ENCODE measurements at places on chromosomes 12 and 14.

- DNase-seq, result no peak
These were observed 60.3 kb upstream of the GALNT9 start for GRCh38 chr12:132389526-132390286.

DNA sequence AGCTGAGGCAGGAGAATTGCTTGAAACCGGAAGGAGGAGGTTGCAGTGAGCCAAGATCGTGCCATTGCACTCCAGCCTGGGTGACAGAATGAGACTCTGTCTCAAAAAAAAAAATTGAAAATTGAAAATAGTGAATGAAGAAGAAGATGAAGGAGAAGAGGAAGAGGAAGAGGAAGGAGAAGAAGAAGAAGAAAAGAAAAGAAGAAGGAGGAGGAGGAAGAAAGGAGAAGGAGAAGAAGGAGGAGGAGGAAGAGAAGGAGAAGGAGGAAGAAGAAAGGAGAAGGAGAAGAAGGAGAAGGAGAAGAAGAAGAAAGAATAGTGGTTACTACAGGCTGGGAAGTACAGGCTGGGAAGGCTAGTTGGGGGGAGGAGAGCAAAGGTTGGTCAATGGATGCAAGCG is 124.3 kb upstream of the CPSF6 start:
- no peak for DNase-seq

- DNase-seq, result no peak
These were observed 135.7 kb upstream of the SLC16A7 start for GRCh38 chr12:59459966-59460660.

GRCh38 chr14:68654471-68654941 is 138.4 kb downstream of the ZFP36L1 start:
- no peak for DNase-seq

DNA sequence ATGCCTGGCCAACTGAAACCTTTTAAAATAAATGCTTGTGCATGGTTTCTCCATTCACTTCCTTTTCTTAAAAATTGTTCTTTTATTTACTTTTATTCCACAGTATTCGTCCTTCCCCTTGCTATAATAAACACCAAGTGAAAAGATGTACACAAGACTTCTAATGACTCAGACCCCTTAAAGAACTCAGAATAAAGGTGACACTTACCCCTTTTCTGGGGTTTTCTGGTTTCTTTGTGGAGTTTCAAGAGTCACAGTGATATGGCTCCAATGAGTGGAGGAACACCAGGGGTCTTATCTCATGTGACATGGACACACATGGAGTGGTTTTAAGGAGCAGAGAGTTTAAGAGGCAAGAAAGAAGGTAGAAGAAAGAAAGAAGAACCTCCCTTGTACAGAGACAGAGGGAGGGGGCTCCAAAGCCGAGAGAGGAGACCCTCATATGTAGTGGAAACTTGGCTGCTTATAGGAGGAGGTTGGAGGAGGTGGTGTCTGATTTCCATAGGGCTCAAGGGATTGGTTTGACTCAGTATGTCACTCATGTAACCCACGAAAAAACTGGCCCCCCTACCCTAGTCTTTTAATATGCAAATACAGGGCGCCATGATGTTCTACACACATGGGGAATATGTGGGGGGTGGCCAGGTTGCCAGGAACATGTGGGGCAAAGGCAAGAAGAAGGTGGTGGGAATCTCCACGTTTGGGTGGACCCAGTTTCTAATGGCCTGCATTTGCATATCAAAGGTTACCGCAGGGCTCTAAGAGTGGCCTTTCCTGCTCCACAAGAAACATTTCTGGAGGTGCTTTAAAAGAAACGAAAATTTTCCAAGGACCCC is 22.1 kb upstream of the CD69 start:
- no peak for DNase-seq

- DNase-seq, result no peak
These were observed 1.1 kb downstream of the CNTN1 start for GRCh38 chr12:40693207-40693821.

GRCh38 chr14:54922598-54922997 is 20.0 kb upstream of the GCH1 start:
- DNase-seq, result no peak

DNA sequence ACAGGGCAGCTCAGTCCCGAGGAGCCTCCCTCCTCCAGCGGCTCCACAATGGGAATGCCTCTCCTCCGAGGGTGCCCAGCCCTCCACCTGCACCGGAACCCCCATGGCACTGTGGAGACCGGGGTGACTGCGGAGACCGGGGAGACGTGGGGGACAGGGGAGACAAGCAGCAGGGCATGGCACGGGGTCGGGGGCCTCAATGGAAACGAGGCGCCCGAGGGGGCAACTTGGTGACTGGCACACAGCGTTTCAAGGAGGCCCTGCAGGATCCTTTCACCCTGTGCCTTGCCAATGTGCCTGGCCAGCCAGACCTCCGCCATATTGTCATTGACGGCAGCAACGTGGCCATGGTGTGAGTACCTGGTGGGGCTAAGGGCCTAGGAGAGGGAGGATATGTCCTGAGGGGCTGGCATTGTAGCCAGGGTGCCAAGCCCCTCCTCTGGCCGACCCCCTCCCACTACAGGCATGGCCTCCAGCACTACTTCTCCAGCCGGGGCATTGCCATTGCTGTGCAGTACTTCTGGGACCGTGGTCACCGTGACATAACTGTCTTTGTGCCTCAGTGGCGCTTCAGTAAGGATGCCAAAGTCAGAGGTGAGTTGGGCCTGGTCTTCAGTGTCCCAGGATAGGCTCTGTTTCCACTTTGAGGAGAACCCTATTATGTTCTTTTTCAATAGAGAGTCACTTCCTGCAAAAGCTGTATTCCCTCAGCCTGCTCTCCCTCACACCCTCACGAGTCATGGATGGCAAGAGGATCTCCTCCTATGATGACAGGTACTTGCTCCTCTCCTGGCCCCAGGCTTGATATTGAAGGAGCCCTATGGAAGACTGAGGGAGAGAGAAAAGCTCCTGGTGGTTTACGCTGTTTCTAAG is 2.7 kb downstream of the KHNYN start:
- DNase-seq, result peak; percentile 77

GRCh38 chr14:72948481-72949138 is 22.3 kb downstream of the DCAF4 start:
- no peak for DNase-seq

DNA sequence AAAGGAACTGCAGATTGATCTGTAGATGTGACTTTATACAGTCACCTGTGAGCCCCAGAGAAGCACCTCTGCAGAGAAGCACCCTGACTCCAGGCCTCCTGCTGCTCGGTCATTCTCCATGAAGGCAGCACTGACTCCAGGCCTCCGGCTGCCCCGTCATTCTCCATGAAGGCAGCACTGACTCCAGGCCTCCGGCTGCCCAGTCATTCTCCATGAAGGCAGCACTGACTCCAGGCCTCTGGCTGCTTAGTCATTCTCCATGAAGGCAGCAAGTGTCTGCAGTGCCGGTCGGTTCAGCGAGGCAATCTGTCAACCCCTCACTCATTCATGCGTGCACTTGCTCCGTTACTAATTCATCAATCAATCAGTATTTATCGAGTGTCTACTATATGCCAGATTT is 160.3 kb downstream of the PIWIL1 start:
- DNase-seq, result no peak

DNA sequence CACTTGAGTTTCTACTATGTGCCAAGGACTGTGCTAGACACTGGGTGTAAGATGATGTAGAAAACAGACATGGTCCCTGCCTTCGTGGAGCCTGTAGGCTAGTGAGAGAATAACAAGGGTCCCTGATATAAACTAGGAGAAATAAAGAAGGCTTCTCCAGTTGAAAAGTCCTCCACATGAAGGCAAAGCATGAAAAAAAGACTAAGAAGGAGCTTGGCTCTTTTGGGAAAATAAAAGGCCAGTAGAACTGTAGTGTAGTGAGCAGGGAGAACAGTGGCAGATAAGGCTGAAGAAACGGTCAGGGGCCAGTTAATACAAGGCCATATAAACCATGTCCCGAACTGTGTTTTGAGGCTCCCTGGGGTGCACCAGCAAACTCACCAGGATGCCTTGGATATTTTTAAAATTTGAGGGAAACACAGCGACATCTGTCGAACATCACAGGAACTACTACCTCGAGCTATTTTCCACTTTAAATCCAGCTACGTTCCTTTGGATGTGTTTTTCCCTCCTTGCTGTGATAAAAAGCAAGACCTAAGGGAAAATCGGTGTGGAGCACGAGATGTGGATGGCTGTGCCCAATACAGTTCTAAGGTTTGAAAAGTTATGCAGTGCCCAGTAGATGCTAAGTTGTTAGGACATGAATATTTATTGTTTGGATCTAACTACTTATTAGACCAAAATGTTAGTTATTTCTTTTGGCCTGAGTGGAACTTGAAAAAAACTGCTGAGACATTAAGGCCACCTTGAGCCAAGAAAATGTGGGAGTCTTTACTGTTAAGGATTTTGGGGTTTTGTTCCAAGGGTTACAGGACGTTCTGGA is 8.5 kb upstream of the CFL2 start:
- DNase-seq, result no peak

GRCh38 chr12:51814311-51815088 is 34.0 kb downstream of the FIGNL2 start:
- DNase-seq, result no peak

DNA sequence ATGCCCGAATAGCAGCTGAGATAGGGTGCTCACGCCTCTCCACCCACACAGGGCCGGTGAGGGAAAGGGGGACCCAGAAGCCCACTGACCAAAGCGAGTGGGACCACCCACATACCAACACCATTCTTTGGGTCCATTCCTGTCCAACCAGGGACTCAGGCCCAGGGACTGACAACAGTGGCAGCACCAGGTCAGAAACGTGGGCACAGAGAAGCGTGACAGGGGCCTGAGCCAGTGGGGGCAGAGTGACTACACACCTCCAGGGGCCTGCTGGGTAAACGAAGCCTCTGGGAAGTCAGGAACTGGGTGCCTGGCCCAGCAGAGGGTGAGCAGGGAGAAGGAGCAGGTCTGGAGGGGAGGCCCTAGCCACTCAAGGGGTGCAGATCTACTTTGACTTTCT is 13.7 kb downstream of the SPRYD3 start:
- peak; percentile 88 for DNase-seq

GRCh38 chr12:84272324-84272723 is 640.3 kb downstream of the SLC6A15 start:
- DNase-seq, result no peak

DNA sequence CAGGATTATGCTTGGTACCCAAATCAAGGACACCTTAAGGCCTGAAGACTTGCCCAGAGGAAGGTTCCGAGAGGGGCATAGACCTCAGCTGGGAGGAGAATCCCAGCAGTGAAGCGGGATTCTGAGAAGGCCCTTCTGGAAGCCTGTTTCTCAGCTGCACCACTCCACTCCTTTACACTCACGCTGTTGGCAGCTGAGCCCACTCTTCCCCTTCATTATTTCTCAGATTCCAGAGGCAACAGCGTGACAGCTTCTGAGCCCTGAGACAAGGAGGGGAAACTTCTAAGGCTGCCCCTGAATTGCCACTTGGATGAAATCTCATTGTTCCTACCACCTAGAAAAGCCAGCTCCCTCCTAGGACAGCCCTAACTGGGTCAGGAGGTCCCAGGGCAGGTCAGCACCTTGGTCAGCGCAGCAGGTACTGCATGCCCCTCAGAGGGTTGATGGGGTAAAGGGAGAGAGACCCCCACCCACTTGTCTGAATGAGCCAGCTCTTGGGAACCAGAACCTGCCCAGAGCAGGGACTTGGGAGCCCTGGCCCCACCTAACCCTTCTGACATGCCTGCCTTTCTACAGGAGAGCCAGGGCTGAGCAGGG is 53.9 kb downstream of the ISCA2 start:
- no peak for DNase-seq

DNA sequence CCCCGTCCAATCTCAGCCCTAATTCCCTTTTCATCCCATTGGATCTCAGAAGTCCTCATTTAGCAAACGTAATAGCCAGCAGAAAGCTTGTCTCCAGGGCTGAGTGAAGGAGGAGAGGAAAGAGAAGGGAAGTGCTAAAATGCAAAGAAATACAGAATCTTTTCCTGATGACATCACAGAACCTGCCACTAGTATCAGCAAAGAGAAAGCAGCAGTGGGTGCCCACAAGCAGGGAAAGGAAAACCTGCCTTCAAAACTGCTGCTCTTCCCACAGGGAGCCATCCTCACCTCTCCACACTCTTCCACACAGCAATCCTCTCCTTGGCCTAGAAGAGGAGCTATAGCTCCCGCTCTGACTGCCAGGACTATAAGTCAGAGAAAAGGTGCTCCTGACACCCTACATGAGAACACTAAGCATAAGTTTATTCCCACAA is 11.3 kb downstream of the MED13L start:
- no peak for DNase-seq

- no peak for DNase-seq
These were observed 219.3 kb downstream of the RMST start for GRCh38 chr12:97681612-97682504.

DNA sequence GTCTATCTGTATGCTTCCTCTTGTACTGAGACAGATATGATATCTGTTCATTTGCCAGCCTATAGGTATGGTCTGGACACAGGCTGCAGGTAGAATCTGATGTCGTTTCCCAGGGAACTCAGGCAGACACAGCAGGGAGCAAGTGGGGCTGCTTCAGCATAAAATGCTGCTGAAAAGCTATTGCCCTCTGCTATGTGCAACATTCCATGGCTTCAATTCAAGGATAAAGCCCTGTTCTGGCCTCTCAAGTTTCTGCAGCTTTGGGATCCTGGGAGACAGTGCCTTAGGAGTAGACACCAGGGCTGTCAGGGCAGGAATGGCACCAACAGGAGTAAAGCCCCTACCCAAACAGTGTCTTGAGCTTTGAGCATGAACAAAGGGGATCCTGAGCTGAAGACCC is 173.5 kb downstream of the SLC41A2 start:
- DNase-seq, result no peak

DNA sequence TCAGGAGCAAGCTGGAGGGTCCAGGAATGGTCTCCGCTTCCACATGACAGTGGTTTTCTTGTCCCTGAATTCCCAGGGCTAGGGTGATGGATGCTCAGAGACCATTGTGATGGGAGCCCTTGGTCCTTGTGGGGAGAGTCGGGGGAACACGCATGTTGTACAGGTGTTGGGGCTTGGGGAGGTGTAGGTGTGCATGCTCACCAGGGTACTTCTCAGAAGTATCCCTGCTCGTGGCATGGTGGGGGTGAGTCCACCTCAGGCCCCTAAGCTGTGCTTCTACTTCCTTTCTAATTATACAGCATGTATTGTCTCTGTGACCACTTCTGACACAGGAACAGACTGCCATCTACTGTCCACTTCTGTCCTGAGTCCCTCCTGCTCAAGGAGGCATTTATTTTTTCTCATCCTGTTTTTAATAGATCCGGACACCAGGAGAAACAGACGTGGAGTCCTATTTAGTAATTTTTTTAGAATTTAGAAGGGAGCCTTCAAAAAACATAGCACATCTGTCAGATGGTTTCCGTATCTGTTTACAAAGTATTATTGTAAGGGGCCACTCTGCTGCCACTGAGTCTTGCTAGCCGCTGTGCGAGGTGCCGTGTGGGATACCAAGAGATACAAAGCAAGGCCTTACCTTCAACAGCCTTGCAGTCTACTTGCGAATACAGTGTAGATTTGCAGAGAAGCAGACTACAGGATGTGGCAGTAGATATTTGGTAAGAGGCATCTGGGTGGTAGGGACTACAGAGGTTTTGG is 10.5 kb downstream of the NTF3 start:
- DNase-seq, result no peak
